ENCODE measurements at places on chromosomes 12 and 14.

DNA sequence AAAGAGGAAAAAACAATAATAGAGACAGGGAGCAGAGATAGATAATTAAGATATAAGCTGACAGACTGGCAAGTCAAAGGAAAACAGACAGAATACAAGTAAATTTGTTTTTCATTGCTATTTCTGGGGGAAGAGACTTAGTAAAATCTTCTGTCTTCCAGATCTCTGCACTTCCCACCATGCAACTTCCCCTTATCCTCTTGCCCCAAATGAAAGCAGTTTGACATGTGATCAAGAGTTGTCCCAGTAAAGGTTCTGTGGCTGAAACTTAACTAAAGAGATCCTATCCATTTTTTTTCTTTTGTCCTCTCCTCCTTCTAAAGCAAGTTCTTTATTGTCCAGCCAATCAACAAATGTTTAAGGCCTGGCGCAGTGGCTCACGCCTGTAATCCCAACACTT, 1.5 kb upstream of the MLF2 start:
- DNase-seq, result no peak

- no peak for DNase-seq
These were observed 33.9 kb upstream of the LDHB start for GRCh38 chr12:21691515-21691914.

GRCh38 chr12:120538281-120539156, 4.4 kb downstream of the RNF10 start:
- DNase-seq, result no peak

GRCh38 chr12:45918818-45919217, 71.6 kb downstream of the SCAF11 start:
- DNase-seq, result no peak

DNA sequence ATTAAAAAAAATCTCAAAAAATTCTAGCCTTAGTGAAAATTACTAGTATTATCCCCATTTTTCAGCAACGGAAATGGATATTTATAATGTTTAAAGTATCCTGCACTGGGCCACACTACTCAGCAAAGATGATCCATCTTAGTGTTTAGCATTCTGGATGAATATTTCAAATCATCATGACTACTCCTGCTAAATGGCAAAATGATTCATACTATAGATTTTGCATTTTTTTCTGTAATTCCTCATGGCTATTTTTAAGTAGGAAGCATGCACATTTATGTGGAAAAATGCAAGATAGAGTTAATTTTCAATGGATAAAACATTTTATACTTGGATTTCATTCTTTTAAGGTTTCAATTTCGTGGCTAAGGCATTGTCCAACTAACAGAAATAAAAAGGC, 59.6 kb downstream of the LRFN5 start:
- no peak for DNase-seq

- no peak for DNase-seq
These were observed 30.9 kb downstream of the SPPL3 start for GRCh38 chr12:120873226-120873625.

- DNase-seq, result no peak
These were observed 62.0 kb downstream of the PLEKHA5 start for GRCh38 chr12:19191563-19191962.

GRCh38 chr12:3935078-3935477, 61.9 kb upstream of the PARP11 start:
- no peak for DNase-seq

DNA sequence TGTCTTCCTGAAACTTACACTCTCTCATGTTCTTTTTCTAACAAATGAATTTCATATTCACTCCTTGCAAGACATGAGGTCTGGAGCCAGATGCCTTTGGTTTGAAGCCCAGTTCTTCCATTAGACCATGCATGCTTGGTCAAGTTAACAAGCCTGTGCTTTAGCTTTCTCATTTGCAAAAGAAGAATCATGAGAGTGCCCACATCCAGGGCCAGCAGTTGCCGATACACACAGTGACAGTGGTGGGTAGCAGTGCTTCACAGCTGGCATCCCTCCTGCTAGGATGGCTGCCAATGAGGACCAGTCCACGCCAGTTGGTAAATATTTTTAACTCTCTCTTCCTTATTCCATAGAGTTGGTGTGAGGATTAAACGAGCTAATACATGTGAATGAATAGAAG, 163.1 kb downstream of the PHLDA1 start:
- no peak for DNase-seq

GRCh38 chr14:92717571-92718042, 30.8 kb downstream of the LGMN start:
- DNase-seq, result no peak

DNA sequence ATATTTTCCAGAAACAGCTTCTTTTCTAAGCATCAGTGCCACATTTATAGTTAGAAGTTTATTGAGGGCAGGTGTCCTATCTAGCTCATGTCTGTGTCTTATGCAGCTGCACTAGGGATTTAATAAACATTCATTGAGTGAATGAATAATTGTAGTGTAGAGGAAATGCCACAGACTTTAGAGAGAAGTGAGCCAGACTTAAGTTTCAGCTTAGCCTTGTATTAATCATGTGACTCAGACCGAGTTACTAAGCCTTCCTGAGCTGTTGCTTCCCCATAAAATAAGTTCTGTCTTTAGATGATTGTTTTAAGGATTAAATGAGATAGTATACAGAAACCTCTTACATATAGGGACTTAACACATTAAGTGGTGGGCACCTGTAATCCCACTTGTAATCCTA, 236.1 kb upstream of the DDHD1 start:
- DNase-seq, result no peak

GRCh38 chr12:3795066-3795465, 42.2 kb upstream of the CRACR2A start:
- DNase-seq, result no peak

GRCh38 chr14:31263485-31264133, 56.0 kb upstream of the HECTD1 start:
- no peak for DNase-seq

- no peak for DNase-seq
These were observed 661.2 kb downstream of the SLC16A7 start for GRCh38 chr12:60257063-60257462.

GRCh38 chr14:49946320-49947141, 53.6 kb downstream of the ARF6 start:
- DNase-seq, result peak; percentile 32

GRCh38 chr14:69152902-69153151, at the start of gene DCAF5:
Gene DCAF5 (minus strand): TSS chr14:69153119. CDS start chr14:69152978, 141 bp downstream.
- DNase-seq, result peak; percentile 93

DNA sequence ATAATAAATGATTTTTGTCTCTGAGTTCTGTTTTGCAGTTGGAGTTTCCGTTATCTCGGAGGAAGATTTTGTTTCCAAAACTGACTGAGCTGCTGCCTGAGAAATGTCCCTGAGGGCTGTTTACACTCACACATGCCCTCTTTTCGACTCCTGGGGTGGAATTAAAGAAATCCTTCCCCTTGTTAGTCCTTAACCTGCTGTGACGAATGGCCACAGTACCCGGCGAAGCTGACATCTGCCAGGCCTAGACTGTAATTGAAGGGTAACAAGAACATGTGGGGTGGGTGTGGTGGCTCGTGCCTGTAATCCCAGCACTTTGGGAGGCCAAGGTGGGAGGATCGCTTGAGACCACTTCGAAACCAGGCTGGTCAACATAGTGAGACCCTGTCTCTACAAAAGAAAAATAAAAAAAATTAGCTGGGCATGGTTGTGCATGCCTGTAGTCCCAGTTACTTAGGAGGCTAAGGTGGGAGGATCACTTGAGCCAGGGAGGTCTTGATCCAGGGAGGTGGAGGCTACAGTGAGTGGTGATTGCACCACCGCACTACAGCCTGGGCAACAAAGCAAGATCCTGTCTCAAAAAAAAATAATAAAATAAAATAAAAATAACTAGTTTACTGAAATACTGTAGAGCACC, 8.4 kb downstream of the OASL start:
- DNase-seq, result no peak

DNA sequence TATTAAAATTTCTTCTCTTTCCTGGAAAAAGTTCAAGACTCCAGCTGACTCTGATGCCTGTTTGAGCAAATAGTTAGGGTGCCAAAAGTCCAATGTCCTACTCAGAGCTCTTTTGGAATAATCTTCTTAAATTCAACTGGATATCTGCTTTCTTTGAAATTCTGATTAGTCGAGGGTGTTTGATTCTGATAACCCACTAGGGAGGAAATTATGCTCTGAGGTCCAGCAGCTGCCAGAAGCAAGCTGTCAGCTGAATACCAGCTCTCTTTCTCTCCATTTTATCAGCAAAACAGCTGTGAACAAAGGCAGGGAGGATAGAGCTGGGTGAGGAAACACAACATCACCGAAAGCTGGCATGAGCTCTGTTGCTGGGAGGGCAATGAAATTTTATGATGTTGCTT, 141.5 kb downstream of the CAND1 start:
- no peak for DNase-seq

DNA sequence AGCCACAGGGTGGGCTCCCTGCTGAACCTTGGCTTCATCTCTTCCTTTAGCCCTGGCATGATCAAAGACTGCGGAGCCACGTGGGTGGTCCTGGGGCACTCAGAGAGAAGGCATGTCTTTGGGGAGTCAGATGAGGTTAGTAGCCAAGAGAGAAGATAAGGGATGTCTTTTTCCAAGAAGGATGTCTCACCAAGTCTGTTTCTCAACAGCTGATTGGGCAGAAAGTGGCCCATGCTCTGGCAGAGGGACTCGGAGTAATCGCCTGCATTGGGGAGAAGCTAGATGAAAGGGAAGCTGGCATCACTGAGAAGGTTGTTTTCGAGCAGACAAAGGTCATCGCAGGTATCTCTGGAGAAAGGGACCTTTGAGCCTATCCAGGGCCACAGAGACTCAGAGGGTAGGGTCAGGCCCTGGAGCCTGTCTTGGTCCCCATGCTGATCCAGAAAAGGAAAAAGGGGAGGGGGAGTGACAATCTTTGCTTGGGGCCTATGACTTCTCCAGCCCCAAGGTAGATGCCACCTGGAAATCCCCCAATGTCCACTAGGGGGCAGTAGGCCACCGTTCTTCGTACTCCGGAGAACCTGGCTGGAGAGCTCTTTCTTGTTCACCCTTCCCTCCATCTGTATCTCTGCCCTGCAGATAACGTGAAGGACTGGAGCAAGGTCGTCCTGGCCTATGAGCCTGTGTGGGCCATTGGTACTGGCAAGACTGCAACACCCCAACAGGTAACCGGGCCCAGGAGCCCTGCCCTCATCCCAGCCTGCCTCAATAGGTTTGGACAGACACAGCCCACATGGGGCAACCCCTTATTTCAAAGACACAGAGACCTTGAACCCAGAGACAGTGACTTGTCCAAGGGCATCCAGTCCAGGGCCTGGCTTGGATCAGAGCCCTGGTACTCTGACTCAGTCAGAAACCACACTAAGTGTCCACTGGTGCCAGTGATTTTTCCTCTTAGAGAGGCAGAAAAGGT, 2.0 kb downstream of the TPI1 start:
- peak; percentile 87 for DNase-seq

- no peak for DNase-seq
These were observed 2.0 kb downstream of the RMST start for GRCh38 chr12:97464385-97465321.

GRCh38 chr12:114684098-114684869, at the start of gene TBX3:
Gene TBX3 (minus strand): TSS chr12:114684175. CDS start chr12:114683200, 975 bp downstream.
- peak; percentile 54 for DNase-seq

DNA sequence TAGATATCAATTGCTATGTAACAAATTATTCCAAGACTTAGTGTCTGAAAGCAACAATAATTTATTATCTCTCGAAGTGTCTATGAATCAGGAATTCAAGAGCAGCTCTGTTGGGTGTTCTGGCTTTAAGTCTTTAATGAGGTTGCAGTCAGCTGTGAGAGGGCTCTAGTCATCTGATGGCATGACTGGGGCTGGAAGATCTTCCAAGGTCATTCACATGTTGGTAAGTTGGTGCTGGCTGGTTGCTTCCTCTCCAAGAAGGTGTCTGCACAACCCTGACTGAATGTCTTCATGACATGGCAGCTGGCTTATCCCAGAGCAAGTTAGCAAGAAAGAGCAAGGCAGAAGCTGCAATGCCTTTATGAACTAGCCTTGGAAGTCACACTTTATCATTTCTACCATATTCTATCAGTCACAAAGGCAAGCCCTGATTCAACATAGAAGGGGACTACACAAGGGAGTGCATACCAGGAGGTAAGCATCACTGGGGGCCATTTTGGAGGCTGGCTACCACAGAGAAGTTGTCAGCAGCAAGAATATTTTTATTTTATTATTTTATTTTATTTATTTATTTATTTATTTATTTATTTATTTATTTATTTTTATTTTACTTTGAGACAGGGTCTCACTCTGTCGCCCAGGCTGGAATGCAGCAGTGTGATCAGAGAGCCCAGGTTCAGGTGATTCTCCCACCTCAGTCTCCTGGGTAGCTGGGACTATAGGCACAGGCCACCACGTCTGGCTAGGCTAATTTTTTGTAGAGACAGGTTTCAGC, 7.6 kb upstream of the SLC38A2 start:
- no peak for DNase-seq

DNA sequence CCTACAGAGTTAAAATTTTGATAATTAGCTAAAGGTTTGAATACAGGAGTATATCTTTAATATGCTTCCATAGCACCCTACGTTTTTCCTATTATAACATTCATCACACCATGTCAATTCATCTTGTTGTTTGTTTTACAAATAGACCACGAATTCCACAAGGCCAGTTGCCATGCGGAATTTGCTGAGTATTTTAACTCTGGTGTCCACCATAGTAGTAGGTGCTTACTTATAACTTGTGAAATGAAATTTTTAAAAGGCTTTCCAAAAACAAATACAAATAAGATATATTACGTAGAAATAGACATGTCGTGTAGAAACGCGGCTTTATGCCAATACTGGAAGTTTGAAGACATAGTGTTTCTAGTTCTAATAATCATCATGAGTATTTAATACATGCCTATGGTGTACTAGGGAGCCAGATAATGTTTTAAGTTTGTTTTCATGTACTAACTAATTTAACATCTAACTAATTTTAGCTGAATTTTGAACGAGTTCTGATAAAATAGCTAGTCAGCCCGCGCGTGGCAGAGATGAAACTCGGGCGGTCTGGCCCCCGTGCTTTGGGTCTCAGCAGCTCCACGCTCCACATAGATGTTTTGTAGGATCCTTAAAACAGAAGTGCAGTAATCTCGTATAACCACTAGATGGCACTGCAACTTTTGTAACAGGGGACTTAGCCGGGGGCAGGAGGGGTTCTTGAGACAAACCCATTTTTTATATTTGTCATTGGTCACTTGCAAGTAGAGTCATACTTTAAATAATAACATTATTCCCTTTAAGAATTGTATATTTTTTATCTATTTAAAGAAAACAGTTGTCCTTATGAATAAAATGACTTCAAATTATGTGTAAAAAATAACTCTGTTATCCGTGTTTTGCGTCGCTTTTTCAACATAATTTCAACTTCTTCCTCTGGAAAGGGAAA, 10.2 kb downstream of the CD69 start:
- DNase-seq, result peak; percentile 54
